DND-41 (cell line): ENCODE measurements at places on chromosomes 5 and 9.

DNA sequence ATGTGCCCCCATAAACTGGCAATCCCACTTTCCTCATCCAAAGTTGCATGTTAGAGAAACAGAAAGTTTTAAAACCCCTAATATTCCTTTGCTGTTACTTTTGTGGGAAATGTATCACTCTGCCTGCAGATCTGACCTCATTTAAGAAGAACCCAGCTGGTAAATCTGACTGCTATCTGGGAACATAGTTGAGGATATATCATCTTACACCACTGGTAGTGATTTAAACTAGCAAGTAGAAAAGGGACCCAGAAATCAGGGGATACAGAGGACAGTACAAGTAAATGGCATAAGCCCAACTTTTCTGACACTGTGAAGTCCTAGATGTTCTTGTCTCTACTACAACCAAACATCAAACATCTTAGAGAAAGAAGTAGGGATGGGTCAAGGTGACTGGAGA is 1060.5 kb upstream of the DMAC1 start:
- DNase-seq, result no peak

GRCh38 chr5:84961193-84961592 is 576.5 kb upstream of the EDIL3 start:
- no peak for DNase-seq

DNA sequence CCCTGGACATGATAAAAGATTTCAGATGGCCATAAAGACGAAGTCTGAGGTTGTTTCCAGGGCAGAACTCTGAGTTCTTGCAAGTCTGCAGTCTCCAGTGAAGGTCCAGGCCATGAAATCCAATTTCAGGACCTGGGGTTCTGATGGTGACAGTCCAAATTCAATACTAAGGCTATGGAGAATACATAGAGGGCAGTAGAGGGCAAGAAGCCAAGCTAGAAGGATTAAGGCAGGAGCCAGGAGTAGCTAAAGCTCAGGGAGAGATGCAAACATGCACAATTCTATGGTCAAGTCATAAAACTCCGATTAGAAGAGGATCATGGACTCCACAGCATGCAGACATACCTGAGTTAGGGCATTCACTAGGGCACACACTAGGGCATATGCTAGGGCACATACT is 11.4 kb downstream of the SLIT3 start:
- DNase-seq, result no peak

- no peak for DNase-seq
Measured at GRCh38 chr5:29894668-29895067, 1298.8 kb upstream of the CDH6 start.

- DNase-seq, result no peak
Measured at GRCh38 chr9:131037335-131038255, 28.6 kb downstream of the LAMC3 start.
